Amygdala (tissue), 56 donors: ENCODE measurements at places on chromosomes 12 and 14.
A peak's percentile ranks its signal among the peaks of the same experiment; 100 is the strongest.

- no peak for DNase-seq
These were observed 63.4 kb downstream of the LGMN start for GRCh38 chr14:92684801-92685560.

- no peak for DNase-seq
These were observed 103.9 kb downstream of the ARID2 start for GRCh38 chr12:45833401-45833800.

DNA sequence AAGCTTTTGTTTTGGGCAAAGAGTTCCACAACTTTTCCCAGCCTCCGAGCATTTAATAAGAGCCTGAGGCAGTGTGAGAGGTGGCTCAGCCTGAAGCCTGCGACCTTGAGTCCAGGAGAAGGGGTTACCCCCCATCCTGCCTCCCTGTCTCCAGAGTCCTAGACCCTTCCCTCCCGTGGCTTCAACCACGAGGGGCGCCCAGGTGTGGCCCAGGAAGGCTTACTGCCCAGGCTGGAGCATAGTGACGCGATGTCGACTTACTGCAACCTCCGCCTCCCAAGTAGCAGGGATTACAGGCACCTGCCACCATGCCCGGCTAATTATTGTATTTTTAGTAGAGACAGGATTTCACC is 641 bp downstream of the LRRC43 start:
- DNase-seq, result no peak

DNA sequence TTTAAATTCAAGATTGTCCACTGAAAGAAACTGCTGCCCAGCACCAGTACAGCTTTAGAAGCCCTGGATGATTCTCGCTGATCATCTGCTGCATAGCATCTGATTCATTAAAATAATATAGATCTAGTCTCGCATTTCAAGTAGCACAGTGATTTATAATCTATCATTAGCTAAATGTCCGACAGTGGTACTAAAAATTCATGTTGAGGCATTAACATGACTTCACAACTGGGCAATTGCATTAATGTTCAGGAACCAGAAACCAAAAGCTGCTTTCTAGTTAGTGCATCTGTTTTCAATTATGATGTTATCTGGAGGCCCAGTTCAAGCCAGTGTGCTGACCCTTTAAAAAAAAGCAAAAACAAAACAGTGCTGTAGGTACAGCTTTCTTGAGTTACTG is 1987.2 kb upstream of the SEL1L start:
- no peak for DNase-seq

GRCh38 chr14:94581127-94581999 is at the start of gene SERPINA5:
Gene SERPINA5 (plus strand): TSS chr14:94581426. CDS start chr14:94587363, 5,937 bp downstream.
- no peak for DNase-seq

- DNase-seq, result no peak
These were observed 87.7 kb downstream of the ITPK1 start for GRCh38 chr14:93027810-93028723.

- DNase-seq, result peak; percentile 34
These were observed 247.1 kb downstream of the AKAP6 start for GRCh38 chr14:32576088-32576795.

- DNase-seq, result no peak
These were observed 767 bp upstream of the CRY1 start for GRCh38 chr12:107094183-107094448.

- DNase-seq, result no peak
These were observed 50.2 kb upstream of the FLRT2 start for GRCh38 chr14:85479771-85480170.

DNA sequence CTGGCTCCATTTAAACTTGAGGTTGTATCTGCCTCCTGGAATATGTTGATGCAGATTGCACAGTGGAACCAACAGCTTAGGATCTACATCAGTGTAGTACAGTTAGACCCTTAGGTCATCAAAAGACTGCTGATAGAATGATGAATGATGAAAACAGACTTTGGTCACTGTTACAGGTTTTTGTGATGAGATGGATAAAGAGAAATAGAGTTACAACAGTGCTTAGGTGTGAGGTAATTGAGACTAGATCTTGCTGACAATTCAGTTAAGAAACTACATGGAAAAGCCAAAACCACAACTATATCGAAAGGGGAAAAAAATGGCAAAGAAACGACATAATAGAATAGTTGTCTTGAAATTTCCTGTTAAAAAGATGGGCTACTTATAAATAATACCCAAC is 145.7 kb upstream of the LMNTD1 start:
- DNase-seq, result no peak

DNA sequence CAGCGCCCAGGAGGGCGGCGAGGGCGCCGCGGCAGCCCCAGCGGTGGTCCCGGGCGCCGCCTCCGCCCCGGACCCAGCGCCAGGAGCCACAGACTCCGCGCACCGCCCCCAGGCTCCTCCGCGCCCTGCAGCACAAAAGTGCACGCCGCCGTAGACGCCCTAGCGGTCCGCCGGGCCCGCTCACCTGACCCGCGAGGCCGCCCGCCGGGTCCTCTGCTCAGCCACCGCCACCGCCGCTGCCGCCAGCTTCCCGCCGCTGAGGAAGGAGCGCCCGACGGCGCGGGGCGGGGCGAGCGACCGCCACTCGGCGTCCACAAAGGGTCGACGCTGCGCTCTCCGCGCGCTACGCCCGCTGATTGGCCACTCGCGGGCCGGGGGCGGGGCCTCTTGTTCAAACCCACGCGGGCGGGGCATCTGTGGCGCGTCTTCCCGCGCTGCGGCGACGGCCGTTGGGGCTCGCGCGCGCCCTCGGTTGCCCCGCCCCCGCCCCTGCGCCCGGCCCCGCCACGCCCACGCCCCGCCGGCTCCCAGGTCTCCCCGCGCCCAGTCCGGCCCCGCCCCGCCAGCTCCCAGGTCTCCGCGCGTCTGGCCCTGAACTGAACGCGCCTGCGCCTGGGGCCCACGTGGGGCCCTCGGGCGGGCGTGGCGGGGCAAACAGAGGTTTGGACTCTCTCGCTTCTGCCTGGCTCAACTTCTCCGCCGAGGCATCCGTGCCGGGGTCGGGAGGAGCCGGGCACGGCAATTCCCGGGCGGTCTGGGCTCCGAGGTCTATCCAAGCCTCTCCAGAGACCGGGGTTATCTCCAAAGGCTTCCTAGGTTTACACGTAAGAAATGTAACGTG is at the start of gene CDCA4:
Gene CDCA4, minus strand, starts transcription at position 269 of the 841 bp plus-strand sequence. CDS start 9,154 bp downstream, outside the sequence.
- DNase-seq, result peak; percentile 96

- no peak for DNase-seq
These were observed 106.7 kb upstream of the SFSWAP start for GRCh38 chr12:131603939-131604795.

GRCh38 chr12:69099201-69099837 is 140.1 kb upstream of the CPSF6 start:
- DNase-seq, result no peak
